ENCODE measurements at places on chromosomes 12 and 14. TPM values are rescaled to one million over a fixed set of nuclear protein-coding genes. Genes with fewer than 3 reads are reported as not detected.

The IL31 gene
- total RNA-seq, result not detected

The TBX3 gene
- total RNA-seq, result 3.5 TPM

The SPTB gene
- total RNA-seq, result 3.3 TPM

The KRT1 gene
- not detected for total RNA-seq

DNA sequence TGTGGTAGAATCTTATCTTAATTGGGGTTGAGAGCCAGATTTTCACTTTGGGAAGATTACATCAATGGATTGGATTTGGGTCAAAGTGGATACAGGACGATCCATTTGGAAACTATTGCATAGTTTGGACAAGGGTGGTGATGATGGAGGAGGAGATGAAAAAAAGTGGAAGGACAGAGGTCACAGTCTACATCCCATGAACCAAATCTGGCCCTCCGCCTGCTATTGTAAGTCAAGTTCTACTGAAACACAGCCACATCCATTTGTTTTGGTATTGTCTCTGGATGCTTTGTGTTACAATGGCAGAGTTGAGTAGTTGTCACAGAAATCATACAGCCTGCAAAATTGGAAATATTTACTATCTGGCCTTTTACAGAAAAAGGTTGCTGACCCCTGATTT, 296.8 kb upstream of the NOS1 start:
- DNase-seq, result no peak

GRCh38 chr12:77893918-77894317, 63.2 kb downstream of the NAV3 start:
- DNase-seq, result no peak

DNA sequence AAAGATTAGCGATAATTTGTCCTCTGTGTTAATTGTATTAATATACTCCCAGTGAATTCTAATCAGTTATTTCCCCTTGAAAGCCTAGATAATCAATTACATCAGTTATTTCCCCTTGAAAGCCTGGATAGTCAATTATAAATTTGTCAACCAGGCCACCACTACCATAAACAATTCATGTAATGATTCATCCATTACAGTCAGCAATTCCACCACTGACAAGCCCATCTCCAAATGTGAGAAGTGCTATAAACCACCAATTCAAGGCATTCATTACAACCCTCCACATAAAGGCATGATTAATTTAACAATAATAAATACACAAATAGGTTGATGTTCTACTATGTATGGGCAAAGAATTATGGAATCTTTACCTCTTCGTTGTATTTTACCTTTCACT, 40.9 kb downstream of the INTS13 start:
- no peak for DNase-seq

DNA sequence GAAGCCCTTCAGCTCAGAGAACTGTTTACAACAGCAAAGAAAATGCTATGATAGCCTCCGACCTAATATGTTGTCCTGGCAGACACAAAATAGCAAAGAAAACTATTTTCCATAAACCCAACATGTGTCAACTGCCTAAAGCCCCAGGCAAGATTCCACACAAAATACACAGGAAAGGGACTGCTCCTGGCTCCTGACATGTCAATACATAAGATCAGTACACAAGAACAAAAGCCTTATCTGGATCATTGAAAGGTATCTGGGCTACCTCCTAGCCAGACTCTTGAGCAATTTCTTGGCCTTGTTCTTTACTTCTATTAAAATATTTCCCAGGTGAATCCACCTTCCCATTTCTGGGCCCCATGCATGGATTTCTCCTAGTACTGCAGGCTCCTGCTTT, 242.3 kb upstream of the GRIP1 start:
- DNase-seq, result no peak

DNA sequence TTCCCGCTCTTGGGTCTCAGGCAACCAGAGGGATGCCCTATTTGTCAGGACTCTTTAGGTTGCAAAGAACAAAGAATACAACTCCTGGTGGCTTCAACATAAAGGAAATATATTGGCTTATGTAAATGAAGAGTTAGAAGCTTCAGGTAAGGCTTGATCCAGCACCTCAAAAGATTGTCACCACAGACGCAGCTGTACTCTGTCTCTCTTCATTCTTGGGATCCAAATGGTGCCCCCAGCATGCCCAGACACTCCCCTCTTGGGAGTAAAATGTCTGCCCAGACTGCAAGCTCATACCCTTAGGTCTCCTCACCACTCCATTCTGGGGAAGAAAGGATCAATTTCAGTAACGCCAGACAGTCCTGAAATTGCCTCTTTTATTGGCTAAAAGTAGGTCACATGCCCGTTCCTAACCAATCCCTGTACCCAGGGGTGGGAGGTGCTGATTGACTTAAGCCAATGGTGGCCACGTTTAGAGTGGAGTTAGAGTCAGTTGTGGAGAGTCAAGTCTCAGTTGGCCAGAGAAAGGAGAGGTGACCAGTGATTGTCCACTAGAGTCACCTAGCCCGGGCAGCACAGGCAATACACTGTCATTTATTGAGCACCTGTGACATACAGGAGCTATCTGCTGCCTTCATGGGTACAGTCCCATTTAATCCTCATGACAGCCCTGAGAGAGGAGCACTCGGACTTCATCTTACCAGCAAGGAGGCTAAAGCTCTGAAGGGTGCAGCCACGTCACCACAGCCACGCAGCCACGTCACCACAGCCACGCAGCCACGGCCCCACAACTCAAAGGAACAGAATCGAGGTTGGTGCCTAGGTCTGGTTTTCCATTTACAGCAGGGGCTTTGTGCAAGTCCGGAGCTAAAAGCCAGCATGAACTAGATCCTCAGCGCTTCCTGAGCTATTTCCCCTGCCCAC, 19.7 kb upstream of the BEGAIN start:
- peak; percentile 10 for DNase-seq

DNA sequence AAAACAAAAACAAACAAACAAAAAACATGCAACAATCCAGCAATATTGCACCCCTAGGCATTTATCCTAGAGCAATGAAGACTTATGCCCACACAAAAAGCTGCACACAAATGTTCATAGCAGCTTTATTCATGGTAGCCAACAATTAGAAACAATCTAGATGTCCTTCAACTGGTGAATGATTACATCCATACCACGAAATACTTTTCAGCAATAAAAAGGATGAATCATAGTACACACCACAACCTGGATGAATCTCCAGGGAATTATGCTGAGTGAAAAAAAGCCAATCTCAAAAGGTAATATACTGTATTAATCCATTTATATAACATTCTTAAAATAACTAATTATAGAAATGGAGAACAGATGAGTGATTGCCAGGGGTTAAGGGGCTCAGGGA, 14.5 kb upstream of the GPR162 start:
- DNase-seq, result no peak

DNA sequence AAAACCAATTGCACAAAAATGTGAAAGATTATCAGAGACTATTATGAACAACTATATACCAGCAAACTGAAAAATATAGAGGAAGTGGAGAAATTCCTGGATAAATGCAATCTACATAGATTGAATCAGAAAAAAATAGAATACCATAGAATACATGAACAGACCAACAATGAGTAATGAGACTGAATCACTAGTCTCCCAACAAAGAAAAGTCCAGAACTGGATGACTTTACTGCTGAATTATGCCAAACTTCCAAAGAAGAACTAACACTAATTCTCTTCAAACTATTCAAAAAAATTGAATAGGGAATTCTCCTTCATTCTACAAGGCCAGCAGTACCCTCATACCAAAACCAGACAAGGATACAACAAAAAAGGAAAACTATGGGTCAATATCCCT, 60.6 kb downstream of the GUCY2C start:
- no peak for DNase-seq

Measured in posterior vena cava (tissue), 2 donors.